ENCODE measurements at places on chromosomes 1 and 21. TPM values are rescaled to one million over a fixed set of nuclear protein-coding genes. Genes with fewer than 3 reads are reported as not detected.

Gene IGSF5
- not detected for total RNA-seq

Gene E2F2
- 2.3 TPM for total RNA-seq

Gene DLGAP3
- under 0.01 TPM for total RNA-seq

Gene CSMD2
- 0.08 TPM for total RNA-seq

Gene S100B
- total RNA-seq = not detected

Gene ADORA3
- not detected for total RNA-seq

Gene CCDC190
- not detected for total RNA-seq

Gene ATP6V1G3
- not detected for total RNA-seq

Gene NUDT17
- 0.32 TPM for total RNA-seq

Gene PTPN7
- total RNA-seq = not detected

Gene SYCP1
- not detected for total RNA-seq

Gene PRPF38A
- 10.0 TPM for total RNA-seq

Gene PDC
- not detected for total RNA-seq

Gene FCGR3A
- not detected for total RNA-seq

Gene S100A7A
- not detected for total RNA-seq

Gene CHODL
- not detected for total RNA-seq

Gene TDRKH
- 1.1 TPM for total RNA-seq

Gene AHCYL1
- 64.3 TPM for total RNA-seq

Gene MCOLN3
- total RNA-seq = not detected

Gene UBE2U
- not detected for total RNA-seq

Gene CBS
- total RNA-seq = 66.5 TPM

Gene TCHH
- total RNA-seq = not detected

Gene NBPF19
- total RNA-seq = 6.3 TPM

Gene NKAIN1
- total RNA-seq = not detected

Gene GUCA2A
- total RNA-seq = not detected

Gene CREB3L4
- 29.1 TPM for total RNA-seq

Gene LRRN2
- total RNA-seq = not detected

Gene TAGLN2
- 791 TPM for total RNA-seq

Gene FAM151A
- total RNA-seq = not detected

Gene KRTAP19-1
- total RNA-seq = not detected

Gene RNU1-3
- under 0.01 TPM for total RNA-seq

Gene LRRC53
- total RNA-seq = not detected

Gene CD58
- total RNA-seq = 6.7 TPM

Gene PCSK9
- total RNA-seq = 40.5 TPM

Gene LCE6A
- total RNA-seq = not detected
